ENCODE measurements at places on chromosomes 5 and 9.

DNA sequence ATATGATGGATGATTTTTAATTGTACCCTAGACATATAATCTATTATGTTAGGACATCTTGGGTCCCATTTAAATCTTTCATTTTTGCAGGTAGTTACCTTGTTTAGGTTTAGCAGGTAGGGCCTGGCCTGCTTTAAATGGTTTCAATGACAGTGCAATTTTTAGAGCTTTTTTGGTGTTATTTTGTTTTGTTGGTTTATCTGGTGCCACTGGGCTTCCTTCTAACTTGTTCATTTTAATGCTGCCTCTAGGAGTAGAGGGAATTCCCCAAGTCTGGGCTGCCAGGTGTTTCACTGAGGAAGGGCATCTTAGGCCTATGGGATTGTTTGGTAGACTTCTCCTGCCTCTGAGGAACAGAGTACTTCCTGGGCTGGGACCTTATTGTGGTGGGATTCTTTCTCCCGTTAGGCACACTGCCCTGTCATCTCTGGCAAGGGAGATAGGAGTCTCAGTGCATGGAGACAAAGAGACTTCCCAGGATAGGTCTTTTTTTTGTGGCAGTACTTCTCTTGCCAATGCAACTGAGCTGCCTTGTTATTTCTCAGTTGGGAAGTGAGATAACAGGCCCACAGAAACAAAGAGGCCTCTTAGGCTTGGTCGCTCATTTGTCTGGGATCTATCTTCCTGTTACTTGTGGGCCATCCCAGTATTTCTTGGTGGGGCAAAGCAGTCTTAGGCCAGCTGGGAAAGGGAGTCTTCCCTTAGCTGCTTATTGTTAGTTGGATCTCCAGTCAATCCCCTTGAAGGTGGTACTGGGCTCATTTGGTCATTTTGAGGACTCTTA, 282.9 kb downstream of the FER start:
- no peak for DNase-seq

- DNase-seq: no peak
Measured at GRCh38 chr9:98127226-98127625, 8.2 kb upstream of the TRIM14 start.

GRCh38 chr5:72244862-72245371, 75.1 kb downstream of the MRPS27 start:
- DNase-seq: peak; percentile 32

GRCh38 chr5:55453211-55453610, 81.6 kb downstream of the PLPP1 start:
- DNase-seq: no peak

DNA sequence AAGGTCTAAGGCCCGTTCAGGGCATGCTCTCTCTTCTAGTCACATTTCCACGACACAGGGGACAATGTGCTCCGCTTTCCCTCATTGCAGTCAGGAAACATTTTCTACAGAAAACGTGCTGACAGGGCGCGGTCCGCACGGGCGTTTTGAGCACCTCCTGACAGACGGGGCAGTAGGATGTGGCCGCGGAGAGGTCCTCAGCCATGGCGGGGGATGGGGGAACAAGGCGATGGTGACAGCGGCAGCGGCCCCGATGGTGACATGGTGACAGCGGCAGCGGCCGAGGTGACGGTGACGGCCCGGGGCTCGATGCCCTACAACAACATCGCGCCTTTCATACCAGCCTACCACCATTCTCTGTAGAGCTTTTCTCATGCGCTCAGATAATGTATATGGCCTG, 4.1 kb downstream of the PLPP1 start:
- DNase-seq: no peak

DNA sequence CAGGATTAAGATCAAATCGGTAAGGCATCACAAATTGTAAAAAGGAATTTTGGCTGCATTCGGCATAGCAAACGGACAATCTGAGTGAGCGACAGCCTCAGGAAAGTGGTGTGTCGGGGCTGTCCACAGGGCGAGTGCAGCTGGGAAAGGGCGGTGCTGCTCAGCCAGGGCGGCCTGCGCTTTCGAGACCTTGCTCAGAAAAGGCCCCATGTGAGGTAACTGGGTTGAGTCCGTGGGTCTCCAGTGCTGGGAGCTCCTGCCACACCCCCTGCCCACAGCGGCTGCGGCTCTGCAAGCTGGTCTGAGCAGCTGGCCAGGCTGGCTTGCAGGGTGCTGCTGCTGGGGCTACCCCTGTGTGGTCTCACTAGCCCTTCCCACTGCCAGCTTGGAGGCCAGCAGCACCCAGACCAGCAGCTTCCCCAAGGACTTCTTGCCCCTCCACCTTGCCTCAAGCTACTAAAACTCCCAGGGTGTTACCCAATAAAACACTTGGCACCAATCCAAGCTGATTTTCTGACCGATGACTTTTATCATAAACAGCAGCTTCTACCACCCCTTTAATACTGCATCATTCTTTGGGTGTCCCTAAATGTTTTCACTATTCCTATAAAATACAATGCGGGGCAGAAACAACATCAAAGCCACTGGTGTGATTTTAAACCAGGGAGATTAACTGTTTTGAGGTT, 6.2 kb downstream of the SURF2 start:
- no peak for DNase-seq

- DNase-seq: no peak
Measured at GRCh38 chr5:16144416-16144815, 35.2 kb downstream of the MARCHF11 start.

DNA sequence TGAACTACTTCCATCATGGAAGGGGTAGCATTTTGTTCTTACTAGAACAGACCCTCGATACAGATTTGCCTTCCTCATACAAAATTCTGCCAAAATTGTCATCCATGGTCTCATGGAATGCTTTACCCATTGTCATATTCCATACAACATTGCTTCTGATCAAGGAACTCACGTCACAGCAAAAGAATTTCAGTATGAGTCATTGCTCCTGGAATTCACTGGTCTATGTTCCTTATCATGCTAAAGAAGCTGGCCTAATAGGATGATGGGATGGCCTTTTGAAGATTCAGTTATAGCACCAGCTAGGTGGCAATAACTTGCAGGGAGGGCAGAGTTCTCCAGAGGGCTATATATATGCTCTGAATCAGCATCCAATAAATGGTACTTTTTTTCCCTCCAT, 18.2 kb upstream of the FNIP1 start:
- peak; percentile 39 for DNase-seq

DNA sequence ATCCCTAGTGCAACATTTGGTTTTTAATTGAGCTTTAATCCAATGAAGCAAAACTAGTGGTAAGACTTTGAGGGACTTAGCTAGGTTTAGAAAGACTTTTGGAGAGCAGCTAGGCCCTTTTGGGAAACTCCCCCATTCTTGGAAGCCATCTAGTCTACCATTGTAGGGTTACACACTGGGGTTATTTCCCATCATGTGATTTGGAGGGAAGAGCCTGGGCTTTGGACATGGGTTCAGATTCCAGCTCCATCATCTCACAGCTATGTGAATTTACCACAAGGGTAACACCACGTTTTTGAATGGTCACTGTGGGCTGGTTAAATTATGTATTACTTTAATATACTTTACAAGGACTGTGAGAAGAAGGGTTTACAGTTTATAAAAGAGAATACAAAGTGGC, 18.3 kb upstream of the TNFSF15 start:
- no peak for DNase-seq

- DNase-seq: no peak
Measured at GRCh38 chr9:120830151-120830550, 12.6 kb downstream of the PSMD5 start.

DNA sequence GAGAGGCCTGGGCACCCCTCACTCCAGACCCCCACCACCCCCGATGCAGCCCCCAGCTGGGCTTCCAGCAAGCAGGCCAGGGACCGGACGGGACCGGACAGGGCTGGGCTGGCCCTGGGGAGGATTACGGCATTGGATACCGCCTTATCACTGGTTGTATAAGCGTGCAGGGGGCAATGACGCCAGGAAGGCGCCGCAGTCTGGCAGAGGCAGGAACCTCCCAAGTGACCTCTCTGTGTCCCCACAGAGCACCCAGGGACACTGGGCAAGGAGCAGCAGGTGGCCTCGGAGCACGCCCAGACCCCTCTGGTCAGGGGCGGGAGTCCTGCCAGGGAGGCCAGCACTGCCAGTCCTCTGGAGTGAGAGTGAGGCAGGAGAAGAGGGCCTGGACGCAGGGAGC, 723 bp upstream of the LCN15 start:
- no peak for DNase-seq

GRCh38 chr9:134180786-134181647, 16.7 kb upstream of the RNU6ATAC start:
- DNase-seq: no peak

DNA sequence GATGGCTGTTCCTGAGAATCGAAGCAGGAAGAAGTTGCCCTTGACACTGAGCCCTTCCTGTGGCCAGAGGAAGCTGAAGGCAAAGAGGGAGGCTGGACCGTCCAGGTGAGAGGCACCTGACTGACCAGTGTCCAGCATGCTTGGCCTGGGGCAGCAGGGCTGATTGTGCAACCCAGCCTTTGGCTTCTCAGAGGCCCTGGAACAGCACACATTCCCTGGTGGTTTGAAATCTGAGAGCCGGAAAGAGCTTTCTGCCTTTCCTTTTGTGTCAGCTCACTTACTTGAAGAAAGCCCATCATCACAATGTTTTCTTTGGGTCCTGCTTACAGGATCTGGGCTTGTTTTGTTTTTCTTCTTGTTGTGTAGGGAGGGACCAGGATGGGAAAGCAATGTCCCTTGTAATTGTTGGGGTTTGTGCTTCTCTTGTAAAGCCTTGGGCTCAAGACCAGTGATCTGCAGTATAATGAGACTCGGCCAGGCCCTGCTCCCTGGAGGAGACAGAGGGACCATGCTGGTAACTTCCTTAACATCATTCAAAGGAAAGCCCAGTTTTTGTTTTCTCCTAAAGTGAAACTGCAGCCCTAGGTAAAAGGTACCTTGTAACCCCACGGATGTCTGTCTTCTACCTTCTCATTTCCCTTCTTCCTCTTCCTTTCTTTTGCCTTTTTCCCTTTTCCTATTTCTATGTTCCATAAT, 213.7 kb downstream of the NXNL2 start:
- DNase-seq: no peak

DNA sequence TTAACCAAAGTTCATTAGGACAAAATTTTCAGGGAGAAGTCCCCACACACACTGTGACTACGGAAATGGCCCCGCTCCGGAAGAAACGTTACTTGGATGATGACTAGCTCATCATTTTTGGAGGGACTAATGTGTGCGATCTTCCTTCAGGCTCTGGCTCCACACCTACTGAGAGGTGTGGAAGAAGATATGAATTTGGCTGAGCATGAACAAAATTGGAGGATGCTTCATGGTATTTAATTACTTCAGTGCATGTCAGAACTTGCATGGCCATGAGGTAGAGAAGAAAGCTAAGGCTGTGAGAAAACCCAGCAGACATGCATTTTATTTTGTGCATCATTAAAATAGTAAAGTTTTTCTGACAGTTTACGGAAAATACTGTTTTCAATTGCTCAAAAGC, 202.1 kb upstream of the TLE4 start:
- no peak for DNase-seq

DNA sequence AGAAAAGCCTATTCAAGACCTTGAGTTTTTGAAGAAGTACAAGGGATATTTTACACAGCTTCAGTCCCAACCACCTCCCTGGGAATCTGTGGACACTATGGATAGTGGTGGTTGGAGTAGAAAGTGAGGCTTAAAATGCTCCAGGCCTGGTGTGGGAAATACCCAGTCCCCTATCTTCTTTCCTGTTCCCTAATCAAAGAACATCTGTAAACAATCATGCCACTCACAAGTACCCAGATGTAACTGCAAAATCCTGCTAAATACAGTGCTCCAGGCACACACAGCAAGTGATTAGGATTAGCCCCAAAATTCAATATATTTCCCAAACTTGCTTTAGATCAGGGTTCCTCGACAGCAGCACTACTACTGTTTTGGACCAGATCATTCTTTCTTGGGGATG, 46.0 kb upstream of the TMEM215 start:
- DNase-seq: no peak

DNA sequence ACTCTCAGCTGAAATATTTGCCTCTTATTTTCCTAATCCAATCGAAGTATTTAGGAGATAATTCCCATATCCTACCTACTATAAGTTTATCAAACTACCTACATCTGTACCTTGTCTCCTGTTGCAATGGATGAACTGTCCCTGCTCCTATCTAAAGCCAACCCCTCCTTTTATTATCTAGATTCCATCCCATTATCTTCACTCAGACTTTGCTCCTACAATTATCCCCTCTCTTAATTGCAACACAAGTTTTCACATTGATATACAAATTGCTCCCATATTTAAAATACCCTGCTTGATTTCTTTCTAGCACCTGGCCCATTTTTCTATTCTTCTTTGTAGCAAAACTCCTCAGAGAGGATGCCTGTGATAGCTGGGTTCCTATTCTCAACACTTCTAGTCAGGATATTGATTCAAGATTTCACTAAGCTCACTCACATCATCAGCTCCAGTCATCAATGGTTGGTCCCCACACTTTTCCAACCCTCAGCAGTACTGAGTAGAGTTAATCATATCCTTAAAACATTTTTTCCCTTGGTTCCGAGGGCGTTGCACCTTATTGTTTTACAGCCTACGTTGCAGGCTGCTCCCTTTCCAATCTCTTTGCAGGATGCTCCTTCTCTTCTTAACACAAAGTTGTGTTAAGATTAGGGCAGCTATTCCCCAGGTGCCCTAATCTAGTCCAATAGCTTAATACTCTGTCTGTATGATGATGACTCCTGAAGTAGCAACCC, 177.8 kb upstream of the PTGER4 start:
- no peak for DNase-seq

DNA sequence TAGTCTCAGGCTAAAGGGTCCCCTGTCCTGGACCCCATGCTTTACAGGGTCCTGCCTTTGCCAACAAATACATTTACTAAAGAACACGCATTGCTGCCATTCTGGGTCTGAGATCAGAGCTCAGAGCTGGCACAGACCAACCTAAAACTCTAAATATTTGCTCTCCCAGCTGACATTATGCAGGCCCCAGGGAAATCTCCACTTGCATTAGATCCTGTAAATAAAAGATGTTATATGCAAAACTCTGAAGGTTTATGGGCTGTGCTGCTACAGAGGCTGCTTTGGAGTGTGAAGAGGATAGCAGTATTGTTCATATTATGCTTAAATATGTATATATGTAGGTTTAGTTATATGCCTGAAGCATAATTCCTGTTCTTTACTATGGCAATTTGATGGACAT, 35.9 kb upstream of the RANBP3L start:
- no peak for DNase-seq

DNA sequence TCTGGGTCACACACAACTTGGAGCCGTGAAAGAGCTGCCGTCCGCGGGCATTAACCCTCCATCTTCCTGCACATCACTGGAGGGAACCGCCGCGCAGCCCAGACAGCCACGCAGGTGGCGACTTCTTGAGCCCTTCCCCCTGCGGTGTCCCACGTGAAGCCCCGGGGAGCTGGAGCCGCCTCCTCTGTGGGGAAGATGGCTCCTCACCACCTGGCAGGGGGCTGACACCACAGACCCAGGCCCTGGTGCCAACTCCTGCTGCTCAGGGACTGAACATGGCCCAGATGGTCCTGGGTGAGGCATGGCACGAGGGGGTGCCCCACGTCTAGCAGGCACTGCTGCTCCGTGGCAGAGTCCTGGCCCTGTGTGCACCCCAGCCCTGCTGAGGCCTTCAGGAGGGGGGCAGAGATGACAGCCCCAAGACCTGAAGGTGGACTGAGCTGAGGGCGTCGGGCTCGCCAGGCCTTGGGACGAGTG, 38.9 kb downstream of the NDUFS6 start:
- DNase-seq: no peak

- DNase-seq: no peak
Measured at GRCh38 chr5:28543473-28544098, 1505.2 kb upstream of the CDH9 start.

GRCh38 chr9:116087246-116087645, 66.3 kb upstream of the PAPPA start:
- DNase-seq: no peak

- DNase-seq: no peak
Measured at GRCh38 chr5:9533562-9534364, 12.1 kb downstream of the SEMA5A start.
